AG09309 (cell line): ENCODE measurements at places on chromosomes 7 and 10.

GRCh38 chr7:24879291-24879690 lies 100.7 kb downstream of the OSBPL3 start:
- no peak for DNase-seq

DNA sequence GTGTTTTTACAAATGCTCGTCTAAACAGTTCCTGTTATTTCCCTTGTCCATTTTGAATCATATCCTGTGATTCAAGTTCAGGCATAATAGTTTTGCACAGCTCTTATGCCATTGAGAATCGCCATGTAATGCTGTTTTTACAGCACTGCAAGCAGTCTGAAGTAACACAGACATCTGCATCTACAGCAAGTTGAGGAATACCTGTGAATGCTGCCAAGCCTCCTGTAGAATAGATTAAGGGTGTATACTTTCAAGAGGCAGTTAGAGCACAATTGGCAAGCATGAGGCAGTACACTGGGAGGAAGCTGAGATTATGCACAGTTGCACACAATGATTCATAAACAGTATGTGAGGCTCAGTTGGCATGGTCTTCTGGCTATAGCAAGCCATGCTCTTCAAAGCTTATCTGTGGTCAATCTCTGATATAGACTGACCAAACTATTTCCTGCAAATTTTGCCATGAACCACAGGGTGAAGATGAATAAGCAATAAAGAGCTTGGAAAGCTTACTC lies 121.9 kb upstream of the AKR1E2 start:
- DNase-seq = peak; percentile 93

- DNase-seq = no peak
These were observed 27.6 kb downstream of the CLDN12 start for GRCh38 chr7:90430614-90431460.

- no peak for DNase-seq
These were observed 68.7 kb downstream of the GNA12 start for GRCh38 chr7:2775376-2775775.

DNA sequence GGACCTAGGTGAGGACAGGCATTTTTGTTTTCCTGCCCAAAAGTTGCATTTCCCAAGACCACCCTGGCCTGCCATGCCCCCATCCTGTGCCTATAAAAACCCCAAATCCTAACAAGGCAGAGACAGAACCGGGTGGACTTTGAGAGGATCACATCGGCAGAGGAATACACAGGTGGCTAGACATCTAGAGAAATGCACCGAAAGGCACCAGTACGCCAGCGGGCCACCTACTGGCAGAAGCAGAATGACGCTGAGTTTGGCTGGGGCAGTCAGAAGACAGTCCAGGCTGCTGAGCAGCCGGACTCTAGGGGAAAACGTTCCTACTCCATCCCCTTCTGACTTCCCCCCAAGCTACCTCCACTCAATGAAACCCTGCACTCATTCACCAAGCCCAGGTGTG lies 2.8 kb downstream of the AKR1C4 start:
- DNase-seq = no peak

DNA sequence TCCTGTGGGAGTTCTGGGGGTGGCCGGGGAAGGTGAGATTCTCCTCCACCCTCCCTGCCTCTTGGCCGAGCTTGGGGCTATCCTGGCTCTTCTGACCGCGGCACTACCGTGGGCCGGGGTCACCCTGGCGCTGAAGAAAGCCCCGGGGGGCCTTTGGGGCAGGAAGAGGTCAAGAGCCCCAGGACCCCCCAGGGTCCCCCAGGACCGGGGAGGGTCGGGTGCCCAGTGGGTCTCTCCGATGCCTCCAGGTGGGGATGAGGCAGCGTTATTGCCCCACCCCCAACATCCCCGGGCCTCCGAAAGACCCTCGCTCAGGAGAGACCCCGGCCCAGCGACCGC lies 439 bp upstream of the KNDC1 start:
- no peak for DNase-seq

GRCh38 chr7:138170298-138170697 lies 94.0 kb downstream of the AKR1D1 start:
- DNase-seq = no peak

- DNase-seq = no peak
These were observed 54.6 kb downstream of the STK32C start for GRCh38 chr10:132253092-132253687.

GRCh38 chr10:97582169-97582568 lies 2.0 kb upstream of the HOGA1 start:
- no peak for DNase-seq

GRCh38 chr7:104299323-104299722 lies 29.1 kb upstream of the LHFPL3 start:
- DNase-seq = no peak

DNA sequence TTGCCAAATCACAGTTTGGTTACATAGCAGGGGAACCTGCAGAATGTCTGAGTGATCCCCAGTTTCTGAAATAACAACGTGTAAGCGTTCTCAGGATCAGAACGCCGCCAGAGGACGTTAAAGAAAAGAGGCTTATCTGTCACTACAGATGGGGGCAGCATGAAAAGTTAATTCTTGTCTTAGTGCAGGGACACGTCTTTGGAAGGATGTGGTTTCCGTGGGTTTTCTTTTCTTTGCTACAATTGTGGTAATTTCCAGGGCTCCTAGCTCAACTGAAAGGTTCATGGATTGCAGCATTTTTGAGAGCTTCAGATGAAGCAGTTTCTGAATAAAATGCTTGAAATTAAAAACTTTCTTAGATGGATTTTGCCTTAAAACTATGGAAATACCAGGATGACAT lies 106.6 kb downstream of the PRKCQ start:
- DNase-seq = no peak
